A172 (cell line): ENCODE measurements at places on chromosomes 5 and 9.

GRCh38 chr9:10678790-10679189 is 66.0 kb upstream of the PTPRD start:
- DNase-seq, result peak; percentile 44

DNA sequence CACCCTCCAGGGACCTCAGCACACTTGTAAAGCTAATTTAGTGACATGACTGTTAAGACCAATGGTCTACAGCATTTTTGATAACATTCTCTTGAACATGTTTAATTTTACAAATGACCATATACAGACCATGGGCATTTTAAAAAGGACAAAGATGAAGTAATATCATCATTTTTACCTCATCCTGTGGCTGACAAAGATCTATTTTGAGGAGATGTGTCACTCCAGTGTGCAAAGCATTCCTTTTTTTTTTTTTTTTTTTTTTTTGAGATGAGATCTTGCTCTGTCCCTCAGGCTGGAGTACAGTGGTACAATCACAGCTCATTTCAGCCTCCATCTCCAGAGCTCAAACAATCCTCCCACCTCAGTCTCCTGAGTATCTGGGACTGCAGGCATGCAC is 118.2 kb upstream of the TBC1D2 start:
- DNase-seq, result no peak

GRCh38 chr9:72898360-72898759 is 54.5 kb downstream of the ALDH1A1 start:
- no peak for DNase-seq

DNA sequence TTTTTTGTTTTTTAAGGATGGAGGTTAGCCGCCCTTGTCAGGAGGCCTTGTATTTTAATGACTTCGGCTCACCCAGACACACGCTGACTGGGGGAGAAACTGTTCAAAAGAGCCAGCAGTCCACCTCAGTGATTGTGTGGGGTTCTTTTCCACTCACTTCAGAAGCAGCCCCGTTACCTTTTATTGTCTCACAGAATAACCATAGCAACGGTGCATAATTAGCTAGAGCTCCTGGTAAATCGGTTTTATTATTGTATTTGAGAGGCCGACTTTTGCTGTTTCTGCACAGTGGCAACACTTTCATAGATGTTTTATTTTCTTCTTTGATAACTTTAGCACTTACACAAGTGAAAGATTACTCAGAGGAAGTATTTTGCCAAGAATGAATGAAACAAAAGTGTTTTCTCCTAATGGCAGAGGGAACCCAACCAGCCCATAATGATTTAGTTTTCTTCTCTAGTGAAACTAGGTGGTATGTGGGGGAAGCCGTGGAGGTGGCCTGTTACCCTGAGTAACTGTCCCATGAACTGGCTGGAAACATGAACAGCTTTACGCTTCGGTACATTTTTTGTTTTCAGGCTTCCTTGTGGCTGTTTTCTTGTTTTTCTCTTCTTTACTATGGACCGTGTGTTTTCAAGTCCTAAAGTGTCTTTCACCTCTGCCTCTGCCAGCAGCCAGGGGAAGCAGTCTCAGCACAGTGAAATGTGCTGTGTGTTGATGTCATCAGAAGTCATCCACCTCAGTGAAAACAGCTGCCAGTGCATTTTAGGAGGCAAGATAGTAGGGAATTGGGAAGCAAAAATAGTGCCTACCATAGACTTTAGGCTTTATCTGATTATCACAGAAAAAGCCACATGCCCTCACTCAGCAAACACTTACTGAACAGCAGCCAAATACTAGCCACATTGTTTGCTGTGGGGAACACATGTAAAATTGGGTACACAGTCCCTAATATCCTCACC is 414.7 kb downstream of the KDM4C start:
- DNase-seq, result no peak

GRCh38 chr5:31225118-31225517 is 31.6 kb downstream of the CDH6 start:
- DNase-seq, result no peak

DNA sequence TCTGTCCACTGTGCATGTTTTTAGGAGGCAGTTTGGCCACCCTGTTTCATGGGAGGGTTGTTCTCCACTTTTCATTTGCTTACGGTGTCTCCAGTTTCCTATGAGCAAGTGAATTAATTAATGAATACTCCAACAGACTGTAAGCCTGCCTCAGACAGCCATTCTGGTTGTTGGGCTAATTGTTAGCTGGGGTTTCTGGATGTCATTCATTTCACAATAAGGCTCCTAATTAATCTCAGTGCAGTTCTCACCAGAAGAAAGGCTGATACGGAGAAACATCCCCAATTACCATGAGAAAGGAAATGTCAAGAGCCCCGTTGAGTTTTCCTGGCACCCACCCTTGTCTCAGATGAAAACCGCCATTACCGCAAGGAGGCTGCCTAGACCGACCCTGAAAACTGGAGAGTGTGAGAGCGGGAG is 75.8 kb downstream of the MAP1B start:
- no peak for DNase-seq

DNA sequence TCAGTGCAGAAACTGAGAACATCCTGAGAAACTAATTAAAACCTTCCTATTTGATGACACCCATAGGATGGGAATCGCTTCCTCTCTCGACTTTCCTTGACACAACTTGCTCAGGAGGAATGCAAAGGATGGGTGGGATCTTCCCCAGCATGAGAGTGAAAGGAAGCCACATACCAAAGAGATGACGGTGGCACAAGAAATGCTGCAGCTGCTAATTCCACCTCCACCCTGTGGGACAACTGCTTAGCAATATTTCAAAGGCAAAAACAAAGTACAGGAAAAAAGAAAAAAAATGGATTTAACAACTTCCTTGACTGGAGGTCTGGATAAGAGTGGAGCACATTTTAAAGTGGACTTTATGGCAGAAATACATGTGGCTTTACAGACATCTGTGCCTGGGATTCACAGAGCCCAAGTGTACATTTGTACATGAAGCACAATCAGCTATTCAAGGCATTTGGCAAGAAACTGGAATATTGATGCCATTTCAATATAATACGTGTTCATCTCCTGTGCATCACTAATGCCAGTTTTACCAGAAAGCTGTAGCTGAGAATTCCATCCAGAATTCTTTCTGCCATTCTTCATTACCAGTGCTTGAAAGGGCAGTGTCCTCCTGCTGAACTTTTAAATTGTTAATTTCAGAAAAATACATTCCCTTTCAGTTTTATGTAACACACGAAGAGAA is 359.2 kb upstream of the ACTBL2 start:
- peak; percentile 100 for DNase-seq

GRCh38 chr9:136058801-136059302 is 36.2 kb downstream of the NACC2 start:
- DNase-seq, result no peak

DNA sequence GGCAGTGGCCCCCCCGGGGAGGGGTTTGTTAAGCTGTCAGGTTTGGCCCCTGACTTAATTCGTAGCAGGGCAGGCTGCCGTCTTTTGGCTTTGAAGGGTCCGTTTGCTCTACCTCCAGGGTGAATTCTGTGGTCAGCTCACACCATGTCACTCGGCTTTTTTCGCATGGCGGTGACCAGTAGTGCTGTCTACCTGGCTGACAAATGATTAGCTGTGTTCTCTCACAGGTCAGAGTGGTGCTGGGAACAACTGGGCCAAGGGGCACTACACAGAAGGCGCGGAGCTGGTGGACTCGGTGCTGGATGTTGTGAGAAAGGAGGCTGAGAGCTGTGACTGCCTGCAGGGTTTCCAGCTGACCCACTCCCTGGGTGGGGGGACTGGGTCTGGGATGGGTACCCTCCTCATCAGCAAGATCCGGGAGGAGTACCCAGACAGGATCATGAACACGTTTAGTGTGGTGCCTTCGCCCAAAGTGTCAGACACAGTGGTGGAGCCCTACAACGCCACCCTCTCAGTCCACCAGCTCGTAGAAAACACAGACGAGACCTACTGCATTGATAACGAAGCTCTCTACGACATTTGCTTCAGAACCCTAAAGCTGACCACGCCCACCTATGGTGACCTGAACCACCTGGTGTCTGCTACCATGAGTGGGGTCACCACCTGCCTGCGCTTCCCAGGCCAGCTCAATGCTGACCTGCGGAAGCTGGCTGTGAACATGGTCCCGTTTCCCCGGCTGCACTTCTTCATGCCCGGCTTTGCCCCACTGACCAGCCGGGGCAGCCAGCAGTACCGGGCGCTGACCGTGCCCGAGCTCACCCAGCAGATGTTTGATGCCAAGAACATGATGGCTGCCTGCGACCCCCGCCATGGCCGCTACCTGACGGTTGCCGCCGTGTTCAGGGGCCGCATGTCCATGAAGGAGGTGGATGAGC is 1.4 kb downstream of the TUBB4B start:
- no peak for DNase-seq

- no peak for DNase-seq
These were observed 40.7 kb upstream of the PPP3R2 start for GRCh38 chr9:101635473-101635872.
